ENCODE measurements at places on chromosomes 11 and 22.

GRCh38 chr11:27611947-27612455 is 88.3 kb downstream of the BDNF start:
- peak; percentile 33 for DNase-seq

DNA sequence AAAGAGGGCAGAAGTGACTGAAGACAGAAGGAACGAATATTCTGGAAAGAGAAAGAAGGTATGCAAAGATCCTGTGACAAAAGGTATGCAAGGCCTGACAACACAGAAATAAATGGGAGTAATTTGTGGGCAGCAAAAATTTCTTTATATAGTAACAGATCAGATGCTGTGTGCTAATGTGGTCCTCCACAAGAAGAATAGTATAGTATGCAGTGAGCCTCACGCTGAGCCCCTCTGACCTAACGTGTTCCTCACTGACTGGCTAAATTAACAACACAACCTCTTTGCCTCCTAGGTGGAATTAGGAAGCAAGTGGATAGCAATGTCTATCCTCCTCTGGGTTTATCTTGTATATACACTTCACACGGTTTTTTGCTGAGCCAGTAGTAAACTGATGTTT is 143.1 kb upstream of the SESN3 start:
- no peak for DNase-seq

DNA sequence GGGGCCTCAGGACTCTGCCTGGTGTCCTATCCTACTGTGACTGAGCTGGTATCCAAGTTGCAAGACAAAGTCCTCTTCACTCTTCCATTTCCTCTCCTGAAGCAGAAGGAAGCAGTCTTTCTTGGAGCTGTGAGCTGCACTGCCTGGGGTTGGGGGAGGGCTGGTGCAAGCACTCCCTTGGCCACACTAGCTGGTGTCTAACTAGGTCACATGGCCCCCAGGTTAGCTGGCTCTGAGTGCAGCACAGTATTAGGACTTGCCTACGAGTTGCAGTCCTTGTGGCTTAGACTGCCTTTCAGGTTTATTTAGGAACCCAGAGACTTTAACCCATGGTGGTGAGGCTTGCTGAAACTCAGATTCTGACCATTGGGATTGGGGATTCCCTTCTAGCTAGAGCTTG is 138.9 kb downstream of the NELL1 start:
- DNase-seq: no peak

DNA sequence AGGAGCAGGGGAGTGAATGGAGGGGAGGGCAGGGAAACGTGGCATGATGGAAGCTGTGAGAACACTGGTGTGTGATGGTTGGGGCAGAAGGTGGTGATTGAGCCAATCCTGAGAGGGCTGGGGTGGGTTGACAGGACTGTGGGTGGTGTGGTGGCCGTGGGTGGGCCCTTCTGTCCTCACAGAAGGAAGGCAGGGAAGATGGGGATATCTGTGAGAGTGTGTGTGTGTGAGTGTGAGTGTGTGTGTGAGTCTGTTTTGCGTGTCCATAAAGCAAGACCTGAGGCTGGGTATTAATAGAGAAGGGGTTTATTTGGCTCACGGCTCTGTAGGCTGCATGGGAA is 13.0 kb downstream of the TPCN2 start:
- DNase-seq: no peak

DNA sequence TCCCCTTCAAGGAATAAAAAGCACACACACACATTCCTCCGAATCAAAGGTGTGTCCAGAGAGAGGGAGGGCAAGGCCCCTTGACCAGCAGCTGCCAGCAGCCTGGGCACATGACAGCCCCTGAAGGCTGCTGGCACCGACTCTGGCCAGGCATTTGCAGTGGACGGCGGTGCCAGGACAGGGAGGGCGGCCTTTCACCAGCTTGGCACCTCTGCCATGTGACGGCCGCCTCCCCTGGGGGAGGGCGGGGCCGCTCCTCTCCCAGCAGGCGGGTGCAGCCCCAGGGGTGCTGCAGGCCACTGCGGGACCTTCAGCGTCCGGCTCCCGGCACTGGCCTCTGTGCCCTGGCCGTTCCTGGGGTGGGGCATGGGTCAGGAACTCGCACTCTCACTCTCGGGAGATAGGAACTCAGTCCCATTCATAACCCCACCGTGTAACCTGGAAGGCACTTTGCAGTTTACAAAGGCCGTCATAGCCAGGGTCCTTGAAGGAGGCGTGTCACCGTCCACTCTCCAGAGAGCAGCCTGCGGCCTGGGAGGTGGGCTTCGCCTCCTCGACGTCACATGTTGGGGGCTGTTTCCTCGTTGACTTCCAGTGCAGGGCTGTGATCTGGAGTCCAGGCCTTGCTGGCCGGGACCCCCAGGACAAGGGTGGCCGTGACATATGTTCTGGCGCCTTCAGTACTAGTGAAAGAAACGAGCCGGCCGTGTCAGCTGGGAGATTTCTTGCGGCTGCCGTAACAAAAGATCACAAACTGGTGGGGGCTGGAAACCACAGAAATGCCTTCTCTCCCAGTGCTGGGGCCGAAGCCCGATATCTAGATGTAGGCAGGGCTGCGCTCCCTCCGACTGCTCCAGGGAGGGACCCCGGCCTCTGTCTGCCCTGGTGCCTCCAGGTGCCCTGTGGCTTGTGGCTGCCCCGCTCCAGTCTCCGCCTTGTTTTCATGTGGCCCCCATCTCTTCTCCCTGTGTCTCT is 39.9 kb upstream of the SMIM38 start:
- no peak for DNase-seq

DNA sequence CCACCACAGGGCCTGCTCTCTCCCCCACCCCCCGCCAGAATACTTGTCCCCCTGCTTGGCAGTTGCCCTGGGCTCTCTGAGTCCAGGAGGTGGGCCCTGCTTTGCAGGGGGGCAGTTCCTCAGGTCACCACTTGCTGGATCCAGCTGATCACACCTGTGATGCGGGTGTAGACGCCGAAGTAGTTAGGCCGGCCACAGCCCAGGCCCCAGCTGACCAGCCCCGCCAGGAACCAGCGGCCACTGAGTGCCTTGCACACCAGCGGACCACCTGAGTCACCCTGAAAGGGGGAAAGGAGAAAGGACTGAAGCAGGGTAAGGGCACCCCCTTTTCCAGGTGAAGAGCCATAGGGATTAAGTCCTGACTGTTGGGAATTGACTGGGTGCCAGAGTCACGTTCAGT is 14.4 kb downstream of the KCTD17 start:
- no peak for DNase-seq

DNA sequence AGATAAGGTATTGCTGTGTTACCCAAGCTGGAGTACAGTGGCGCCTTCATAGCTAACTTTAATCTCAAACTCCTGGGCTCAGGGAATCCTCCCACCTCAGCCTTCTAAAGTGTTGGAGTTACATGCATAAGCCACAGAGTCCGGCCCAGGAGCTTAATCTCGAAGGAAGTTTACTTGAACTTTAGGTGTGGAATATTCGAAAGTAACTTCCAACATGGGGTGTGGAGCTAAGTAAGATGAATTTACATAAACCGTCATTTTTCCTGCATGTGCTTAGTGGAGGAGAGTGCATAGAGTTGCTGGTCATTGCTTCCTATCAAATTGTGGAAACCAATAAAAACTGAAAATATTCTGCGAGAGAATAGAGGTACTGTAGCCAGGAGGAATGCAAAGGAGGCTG is 1.5 kb downstream of the ATG13 start:
- peak; percentile 43 for DNase-seq

- peak; percentile 7 for DNase-seq
These were observed 230.4 kb upstream of the ZC3H12C start for GRCh38 chr11:109862835-109863234.

DNA sequence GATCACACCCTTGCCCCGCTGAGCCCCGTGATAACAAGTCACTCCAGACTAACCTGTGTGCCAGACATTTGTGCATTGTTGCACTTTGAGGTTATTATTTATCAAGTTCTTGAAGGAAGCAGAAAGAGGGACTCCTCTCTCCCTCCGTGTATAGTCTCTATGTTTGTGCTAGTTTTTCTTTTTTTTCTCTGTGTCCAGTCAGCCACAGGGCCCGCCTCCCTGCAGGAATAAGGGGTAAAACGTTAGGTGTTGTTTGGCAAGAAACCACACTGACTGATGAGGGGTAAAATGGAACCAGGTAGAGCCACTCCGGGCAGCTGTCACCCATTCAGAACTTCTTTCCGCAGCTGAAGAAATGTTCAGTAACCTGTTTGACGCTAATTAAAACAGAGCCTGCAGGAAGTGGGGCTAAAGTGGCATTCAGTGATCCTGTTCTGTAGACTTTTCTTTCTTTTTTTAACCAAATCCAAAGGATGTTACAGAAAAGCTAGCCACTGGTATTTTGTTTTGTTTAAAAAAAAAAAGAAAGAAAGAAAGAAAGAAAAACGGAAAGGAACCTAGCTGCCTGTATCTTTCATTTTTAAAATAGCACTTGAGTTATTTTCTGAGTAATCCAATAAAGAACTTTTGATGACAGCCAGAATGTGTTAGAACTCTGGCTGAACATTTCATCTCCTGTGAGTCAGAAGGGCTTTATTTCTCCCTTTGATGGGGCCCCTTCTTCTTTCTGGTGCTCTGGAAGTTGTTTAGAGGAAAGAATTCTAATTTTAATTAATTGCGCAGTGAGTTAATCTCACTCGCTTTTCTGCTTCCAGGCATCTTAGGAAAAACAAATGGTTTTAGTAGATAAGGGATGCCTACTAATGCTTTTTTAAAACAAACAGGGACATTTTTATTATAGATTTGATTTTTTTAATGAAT is 58.2 kb downstream of the COMMD9 start:
- peak; percentile 94 for DNase-seq

- DNase-seq: no peak
These were observed 17.8 kb upstream of the TP53I11 start for GRCh38 chr11:44968510-44968909.

GRCh38 chr11:36953976-36954375 is 355.9 kb upstream of the RAG2 start:
- DNase-seq: peak; percentile 14

GRCh38 chr11:17855531-17856290 is 121.1 kb downstream of the KCNC1 start:
- DNase-seq: no peak

GRCh38 chr11:122306831-122307391 is 190.9 kb upstream of the BLID start:
- DNase-seq: no peak

- peak; percentile 50 for DNase-seq
These were observed 43.1 kb downstream of the SCGB1A1 start for GRCh38 chr11:62461740-62462507.

- no peak for DNase-seq
These were observed 100.1 kb downstream of the DBX1 start for GRCh38 chr11:20060181-20060580.

DNA sequence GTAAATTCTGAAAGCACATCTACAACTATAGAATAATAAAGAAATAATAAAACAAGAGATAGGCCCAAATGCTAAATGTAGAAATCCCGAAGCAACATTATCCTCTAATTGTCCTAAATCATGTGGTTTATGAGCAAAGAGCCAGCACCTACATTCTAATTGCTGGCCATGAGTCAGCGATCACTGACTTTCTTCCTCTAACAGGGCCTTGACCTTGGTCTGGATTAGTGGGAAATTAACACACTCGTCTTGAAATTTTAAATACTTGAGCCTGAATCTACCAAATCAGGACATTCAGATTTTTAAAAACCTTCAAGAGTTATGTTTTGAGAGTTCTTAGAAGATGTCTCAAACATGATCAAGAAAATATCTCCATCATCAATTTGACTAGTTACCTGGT is 727.6 kb downstream of the METTL15 start:
- DNase-seq: peak; percentile 70

GRCh38 chr22:25697181-25697664 is 44.8 kb upstream of the MYO18B start:
- DNase-seq: no peak

GRCh38 chr22:29117799-29118477 is 45.1 kb downstream of the KREMEN1 start:
- DNase-seq: peak; percentile 89

DNA sequence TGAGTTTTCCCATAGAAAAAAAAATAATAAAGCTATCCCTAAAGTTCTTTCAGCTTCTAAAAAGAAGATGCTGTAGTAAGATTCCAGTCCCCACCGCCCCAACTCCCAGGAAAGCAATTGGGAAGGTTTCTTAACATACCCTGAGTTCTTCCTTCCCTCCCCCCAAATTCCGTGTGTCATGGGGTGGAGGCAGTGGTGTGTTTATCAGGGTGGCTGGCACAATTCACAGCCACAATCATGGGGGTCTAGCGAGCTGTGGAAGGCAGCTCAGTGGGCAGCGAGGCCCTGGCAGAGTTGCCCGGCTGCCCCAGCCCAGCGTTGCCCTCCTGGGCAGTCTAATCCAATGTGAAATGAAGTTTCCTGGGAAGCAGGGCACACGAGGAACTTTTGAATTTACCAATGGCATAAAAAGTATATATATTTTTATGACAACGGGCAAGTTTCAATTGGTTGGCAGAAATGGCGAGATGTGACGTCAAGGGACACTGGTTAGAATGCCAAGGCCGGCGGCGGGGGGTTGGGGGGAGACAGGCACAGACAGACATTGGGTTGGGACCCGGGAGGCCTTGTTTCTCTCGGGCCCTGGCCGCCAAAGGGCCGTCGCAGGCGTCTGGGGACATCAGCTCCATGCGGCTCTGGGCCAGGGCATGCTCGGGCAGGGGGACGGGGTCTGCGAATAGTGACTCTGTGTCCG is 80.7 kb upstream of the PPARA start:
- peak; percentile 73 for DNase-seq

DNA sequence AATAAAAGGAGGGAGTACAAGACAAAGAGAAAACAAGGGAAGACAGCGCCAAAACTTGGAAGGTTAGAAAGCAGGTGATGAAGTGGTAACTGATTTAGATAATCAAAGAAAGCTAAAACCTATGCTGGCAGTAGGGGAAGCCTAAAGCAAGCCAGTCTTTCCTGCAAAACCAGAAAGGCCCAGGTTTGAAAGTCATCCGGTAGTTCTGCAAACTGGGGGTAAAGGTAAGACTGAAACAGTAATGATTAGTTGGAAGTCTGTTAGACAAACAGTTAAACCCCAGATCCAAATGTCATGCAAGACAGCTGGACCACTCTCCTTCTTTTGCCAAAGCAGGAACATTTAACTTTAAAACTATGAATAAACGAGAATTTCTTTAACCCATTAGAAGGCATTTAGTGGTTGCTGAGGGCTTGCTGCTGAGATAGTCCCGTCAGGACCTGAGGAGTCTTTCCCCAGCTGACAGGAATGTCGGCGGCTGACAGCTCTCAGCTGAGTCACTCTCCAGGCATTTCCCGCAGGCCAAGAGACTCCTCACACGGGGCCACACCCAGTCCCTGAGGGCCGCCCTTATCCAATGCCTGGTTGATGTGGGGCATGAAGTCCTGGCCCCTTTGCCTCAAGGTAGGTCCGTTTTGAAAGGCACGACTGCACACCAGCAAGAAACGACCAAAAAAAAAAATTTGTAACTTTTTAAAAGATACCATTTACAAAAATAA is 36.3 kb upstream of the CFAP300 start:
- peak; percentile 78 for DNase-seq

DNA sequence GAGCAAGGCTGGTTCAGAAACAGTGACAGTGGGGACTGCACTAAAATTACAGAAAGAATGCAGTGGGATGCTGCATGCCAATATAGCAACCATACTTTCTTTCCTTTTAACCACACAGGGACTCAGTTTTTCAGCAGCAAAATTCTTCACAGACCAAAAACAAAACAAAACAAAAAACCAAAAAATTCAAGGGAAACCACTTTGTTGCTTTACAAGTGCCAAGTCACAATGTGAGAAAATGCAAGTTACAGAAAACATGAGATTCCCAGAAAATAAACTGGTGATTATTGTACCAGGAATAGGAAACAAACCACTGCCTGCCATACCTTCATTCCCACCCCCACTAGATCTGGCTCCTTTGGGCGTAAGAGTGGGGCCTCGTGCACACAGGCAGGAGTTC is 52.6 kb downstream of the TENM4 start:
- no peak for DNase-seq

- DNase-seq: peak; percentile 87
These were observed 96.2 kb downstream of the RDX start for GRCh38 chr11:110200241-110200640.

- peak; percentile 13 for DNase-seq
These were observed 1102.6 kb downstream of the DLG2 start for GRCh38 chr11:84524422-84525051.
